Smooth muscle cell of the coronary artery (primary cell): ENCODE measurements at places on chromosomes 11 and 22. TPM values are rescaled to one million over a fixed set of nuclear protein-coding genes. Genes with fewer than 3 reads are reported as not detected.

The LMO2 gene
- total RNA-seq: 2.1 and 41.3 TPM in 2 replicates

The ASCL3 gene
- total RNA-seq: not detected in 2 replicates

The OR4D5 gene
- not detected in 2 replicates for total RNA-seq

The CCDC116 gene
- total RNA-seq: 0.08 and 0.23 TPM in 2 replicates

The OR8B2 gene
- not detected in 2 replicates for total RNA-seq

The GGT5 gene
- total RNA-seq: 1.6 and 5.1 TPM in 2 replicates

The SMTNL1 gene
- total RNA-seq: not detected in 2 replicates

The HTR3B gene
- not detected in 2 replicates for total RNA-seq

The FAM180B gene
- 0.94 TPM in 1 of 2 replicates, not detected in the other for total RNA-seq

The EMID1 gene
- total RNA-seq: 0.08 and 0.23 TPM in 2 replicates

The LAYN gene
- 6.5 and 61.4 TPM in 2 replicates for total RNA-seq

The SAA2 gene
- 0.08 TPM in 1 of 2 replicates, not detected in the other for total RNA-seq

The HSPB2 gene
- total RNA-seq: 1.2 and 1.9 TPM in 2 replicates

The MYEOV gene
- total RNA-seq: 1.4 TPM in 1 of 2 replicates, not detected in the other

The PRR33 gene
- total RNA-seq: not detected in 2 replicates

The DBX1 gene
- total RNA-seq: not detected in 2 replicates
